ENCODE measurements at places on chromosomes 7 and 10.

DNA sequence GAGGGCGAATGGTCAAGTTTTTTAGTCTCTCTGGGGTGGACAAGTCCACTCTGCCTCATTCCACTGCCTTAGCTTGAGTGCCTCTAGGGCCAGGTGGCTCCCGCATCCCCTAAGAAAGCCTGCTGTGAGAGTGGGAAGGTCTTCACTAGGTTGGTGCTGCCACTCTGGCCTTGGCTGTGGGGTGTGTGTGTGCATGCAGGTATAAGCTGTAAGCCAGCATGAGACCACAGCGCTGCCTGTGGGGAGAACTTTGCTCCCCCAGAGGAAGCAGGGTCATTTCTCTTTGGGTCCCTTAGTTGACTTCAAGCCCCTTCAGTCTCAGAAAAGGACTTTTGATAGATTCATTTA is 25.5 kb upstream of the PCBD1 start:
- no peak for DNase-seq

GRCh38 chr7:151406886-151407583 is 2.8 kb downstream of the WDR86 start:
- no peak for DNase-seq

- no peak for DNase-seq
Observed at GRCh38 chr7:130356876-130357611, 12.4 kb downstream of the CPA5 start.

GRCh38 chr7:114653364-114654088 is 238.9 kb downstream of the FOXP2 start:
- no peak for DNase-seq

- DNase-seq: no peak
Observed at GRCh38 chr7:22179442-22179879, 177.5 kb downstream of the RAPGEF5 start.

DNA sequence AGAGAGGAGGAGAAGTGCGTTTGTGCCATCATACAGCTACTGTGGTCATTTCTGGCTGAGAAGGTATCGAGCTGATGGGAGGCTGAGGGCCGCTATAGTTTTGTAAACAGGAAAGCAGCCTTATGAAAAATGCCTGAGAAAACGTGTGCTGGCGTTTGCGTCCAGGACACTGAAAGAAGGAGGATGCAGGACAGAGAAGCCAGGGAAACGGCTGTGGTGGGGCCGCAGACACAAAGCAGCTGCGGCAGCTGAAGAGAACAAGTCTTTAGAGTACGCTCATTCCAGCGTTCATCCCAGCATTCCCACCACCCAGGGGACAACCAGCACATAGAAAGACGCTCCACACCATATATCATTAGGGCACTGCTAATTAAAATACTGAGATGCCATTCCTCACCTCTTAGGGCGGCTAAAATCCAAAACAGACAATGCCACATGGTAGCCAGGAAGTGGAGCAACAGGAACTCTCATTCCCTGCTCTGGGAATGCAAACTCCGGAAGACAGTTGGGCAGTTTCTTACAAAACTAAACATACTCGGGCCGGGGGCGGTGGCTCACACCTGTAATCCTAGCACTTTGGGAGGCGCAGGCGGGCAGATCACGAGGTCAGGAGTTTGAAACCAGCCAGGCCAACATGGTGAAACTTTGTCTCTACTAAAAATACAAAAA is 18.4 kb downstream of the GNA12 start:
- no peak for DNase-seq

GRCh38 chr10:110684800-110685446 is 40.8 kb downstream of the RBM20 start:
- no peak for DNase-seq

DNA sequence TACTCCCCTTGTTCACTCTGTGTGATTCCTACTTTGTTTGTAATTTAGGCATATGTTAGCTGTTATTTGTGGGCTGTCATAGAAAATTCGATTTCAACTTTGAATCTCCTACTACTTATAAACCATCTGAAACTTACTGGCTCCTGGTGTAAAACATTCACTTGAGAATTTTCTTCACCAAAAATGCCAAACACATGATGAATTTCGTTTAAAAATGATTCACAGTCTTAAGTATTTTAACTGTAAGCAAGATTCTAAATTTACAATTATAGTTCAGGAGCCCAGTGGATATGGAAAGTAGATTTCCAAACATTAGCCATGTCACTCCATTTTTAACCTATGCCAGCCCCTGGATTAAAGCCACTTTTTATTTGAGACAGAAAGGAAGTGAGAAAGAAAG is 3.1 kb downstream of the CPED1 start:
- DNase-seq: no peak

- DNase-seq: no peak
Observed at GRCh38 chr10:132679217-132679595, 106.7 kb downstream of the NKX6-2 start.

GRCh38 chr10:133466683-133467275 is 13.0 kb downstream of the SCART1 start:
- no peak for DNase-seq

- DNase-seq: no peak
Observed at GRCh38 chr10:130484468-130485180, 348.4 kb downstream of the GLRX3 start.

- DNase-seq: no peak
Observed at GRCh38 chr10:118272149-118272721, 69.9 kb downstream of the FAM204A start.

- no peak for DNase-seq
Observed at GRCh38 chr7:37974711-37975110, 54.3 kb downstream of the EPDR1 start.

- no peak for DNase-seq
Observed at GRCh38 chr10:4653160-4653559, 172.8 kb upstream of the AKR1E2 start.

GRCh38 chr10:61993711-61994401 is 92.4 kb downstream of the ARID5B start:
- no peak for DNase-seq

DNA sequence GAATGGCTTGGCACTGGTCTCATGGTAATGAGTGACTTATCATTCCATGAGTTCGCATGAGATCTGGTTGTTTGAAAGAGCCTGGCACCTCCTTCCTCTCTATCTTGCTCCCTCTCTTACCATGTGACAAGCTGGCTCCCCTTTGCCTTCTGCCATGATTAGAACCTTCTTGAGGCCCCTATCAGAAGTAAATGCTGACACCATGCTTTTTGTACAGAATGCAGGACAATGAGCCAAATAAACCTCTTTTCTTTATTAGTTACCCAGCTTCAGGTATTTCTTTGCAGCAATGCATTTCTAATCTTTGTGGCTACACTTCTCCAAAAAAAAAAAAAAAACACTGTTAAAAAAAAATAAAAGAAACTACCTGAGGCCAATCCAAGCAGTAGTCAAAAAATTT is 17.1 kb upstream of the SLC13A1 start:
- no peak for DNase-seq

GRCh38 chr10:43419997-43420368 is 11.0 kb upstream of the HNRNPF start:
- no peak for DNase-seq

GRCh38 chr7:57362868-57363267 is 87.1 kb upstream of the ZNF716 start:
- DNase-seq: no peak

- DNase-seq: no peak
Observed at GRCh38 chr10:70163448-70163847, 6.9 kb downstream of the SAR1A start.

GRCh38 chr10:79507440-79508167 is 4.7 kb upstream of the EIF5AL1 start:
- DNase-seq: no peak

DNA sequence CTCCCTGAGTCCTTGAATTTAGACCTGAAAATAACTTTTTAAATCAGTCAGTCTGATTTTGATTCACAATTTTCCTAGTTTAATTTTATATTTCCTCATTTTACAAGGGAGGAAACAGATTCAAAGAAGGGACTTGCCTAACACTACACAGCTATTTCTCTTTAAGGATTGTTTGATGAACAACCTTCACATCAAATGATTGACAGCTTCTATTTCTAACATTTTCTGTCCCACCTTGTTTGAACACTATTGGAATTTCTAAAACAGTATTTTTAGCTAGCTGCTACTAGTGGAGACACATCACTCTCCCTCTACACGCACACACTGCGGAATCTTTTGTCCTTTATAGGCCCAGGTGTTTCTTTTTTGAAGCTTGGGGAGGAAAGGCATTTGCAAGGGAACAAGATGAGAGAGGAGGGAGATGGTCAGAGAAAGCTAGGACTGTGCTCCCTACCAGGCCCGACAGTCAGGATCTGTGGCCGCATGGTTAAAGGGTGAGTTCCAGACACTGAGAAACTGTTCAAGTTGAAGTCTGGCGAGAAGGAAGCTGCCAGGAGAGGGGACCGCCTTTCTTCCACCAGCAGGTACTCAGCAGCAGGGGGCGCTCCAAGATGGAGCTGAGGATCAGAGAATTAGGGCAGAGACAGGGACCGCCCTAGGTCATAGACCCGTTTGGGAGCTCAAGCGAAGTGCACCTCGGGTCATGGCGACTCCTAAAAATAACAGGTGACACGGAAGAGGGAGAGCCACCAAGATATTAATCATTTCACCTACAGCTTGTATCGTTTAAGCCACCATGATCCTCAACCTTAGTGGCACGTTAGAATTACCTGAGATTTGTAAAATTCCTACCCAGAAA is 49.7 kb downstream of the DNAJC12 start:
- peak; percentile 74 for DNase-seq

- DNase-seq: no peak
Observed at GRCh38 chr10:5033061-5033778, 29.6 kb upstream of the AKR1C2 start.

GRCh38 chr7:129351320-129351719 is 82.9 kb upstream of the STRIP2 start:
- DNase-seq: peak; percentile 32

DNA sequence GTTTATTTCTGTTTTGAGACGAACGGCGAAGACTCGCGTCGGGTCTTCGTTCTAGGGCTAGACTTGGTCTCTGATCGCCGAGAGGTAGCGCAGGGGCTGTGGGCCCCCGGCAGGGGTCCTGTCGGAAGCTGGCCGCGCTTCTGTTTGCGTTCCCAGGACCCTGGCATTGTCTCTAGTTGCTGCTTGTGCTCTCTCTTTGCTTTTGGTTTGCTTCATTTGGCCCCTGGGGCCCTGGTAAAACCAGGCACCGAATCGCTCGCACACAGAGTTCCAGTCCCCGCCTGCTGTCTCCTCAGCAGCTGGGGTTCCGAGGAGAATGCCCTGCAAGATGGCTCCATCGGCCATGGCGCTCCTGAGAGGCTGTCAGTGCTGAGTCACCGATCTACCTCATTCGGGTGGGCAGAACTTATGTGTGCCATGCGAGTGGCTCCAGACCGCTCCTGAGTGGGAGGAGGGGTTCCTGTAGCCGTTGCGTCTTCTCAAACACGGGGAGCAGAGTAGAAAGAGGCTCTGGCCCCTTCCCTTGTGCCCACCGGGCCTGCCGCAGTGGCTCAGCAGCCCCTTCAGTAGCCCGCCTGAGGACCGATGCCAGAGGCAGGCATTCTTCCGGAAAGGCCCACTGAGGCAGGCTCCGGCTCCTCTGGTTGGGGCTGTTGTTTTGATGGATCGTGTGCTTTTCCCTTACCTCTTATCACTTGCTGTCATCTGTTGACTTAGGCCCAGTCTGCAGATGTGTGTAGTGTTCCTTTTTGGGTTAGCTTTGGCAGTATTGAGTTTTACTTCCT is 826 bp downstream of the CHPF2 start:
- peak; percentile 75 for DNase-seq

Measured in GM13976 (cell line).